ENCODE measurements at places on chromosomes 6 and 20.

DNA sequence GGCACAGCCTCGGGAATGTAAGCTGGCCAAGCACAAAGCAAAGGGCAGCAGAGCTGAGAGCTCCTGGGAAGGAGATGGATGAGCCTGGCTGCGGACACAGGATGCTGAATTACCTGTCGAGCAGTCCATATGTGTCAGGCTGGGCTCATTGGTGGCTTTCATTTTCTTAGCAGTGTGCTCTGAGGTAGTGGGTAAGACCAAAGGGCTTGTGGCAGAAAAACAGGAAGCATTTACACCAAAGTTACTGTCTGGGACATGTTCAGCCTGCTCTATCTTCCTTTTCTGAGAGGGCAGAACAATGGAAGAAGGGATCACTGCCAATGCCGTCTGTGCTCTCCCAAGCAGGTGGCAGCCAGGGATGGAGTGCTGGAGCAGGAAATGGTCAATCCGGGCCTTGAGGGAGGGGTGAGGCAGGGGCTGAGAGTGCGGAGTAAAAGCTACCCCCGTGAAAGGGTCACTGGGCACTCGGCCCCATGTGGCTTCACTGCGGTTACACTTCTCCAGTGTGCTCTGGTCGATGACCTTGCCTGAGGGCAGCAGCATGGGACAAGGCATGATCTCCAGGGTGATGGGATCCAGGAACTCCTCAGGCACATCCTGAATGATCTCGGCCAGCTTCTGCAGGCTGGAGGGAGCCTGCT, 36.9 kb upstream of the AVP start:
- DNase-seq = no peak

DNA sequence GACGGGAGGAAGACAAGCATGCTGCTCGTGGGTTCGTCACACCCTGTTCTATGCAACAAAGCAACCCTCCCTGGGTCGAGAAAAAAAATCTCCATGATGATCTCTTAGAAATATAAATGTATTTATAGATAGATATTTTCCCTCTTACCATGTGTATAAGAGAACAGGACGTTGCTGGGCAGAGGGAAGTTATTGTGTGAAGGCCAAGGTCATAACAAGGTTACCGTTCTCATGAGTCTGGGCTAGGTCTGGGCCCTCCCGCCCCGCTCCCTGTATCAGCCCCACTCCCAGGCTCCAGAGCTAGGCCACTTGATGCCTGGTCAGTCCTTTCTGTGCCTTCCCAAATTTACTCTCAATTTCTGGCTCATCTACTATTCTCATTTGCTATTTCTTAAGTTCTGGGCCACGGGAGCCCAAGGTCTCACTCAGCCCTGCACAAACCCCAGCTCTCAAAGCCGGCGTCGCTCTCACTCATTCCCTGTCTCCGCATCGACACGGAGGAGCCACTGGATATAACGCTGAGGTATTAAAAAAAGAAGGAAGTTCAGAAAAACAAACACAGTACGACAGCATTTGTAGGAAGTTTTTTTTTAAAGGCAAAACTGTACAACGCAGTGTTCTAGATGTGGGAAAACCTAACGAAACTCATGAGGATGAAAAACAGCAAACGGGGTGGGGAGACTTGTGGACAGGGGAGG, 96.8 kb downstream of the PSMG4 start:
- DNase-seq = no peak

DNA sequence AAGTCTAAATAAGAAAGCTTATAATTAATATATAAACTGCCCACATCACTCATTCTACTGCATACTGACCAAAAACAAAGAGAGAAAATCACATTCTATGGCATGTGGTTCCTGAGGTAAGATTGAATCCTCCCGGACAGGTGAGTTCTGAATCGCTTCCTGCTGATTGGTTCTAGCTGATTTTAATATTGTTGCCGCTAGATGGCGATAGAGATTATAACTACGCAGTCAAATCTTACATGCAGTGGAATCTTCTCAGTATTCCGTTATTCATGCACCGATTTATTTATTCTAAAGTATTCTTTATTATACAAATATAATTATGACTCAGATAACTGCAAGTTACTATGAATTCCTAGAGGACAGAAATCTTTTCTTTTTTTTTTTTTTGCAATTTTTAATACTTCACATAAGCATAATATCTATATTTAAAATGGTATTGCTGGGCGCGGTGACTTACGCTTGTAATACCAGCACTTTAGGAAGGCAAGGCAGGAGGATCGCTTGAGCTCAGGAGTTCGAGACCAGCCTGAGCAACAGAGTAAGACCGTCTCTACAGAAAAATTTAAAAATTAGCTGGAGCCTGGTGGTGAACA, 24.2 kb upstream of the TMX4 start:
- DNase-seq = peak; percentile 9

DNA sequence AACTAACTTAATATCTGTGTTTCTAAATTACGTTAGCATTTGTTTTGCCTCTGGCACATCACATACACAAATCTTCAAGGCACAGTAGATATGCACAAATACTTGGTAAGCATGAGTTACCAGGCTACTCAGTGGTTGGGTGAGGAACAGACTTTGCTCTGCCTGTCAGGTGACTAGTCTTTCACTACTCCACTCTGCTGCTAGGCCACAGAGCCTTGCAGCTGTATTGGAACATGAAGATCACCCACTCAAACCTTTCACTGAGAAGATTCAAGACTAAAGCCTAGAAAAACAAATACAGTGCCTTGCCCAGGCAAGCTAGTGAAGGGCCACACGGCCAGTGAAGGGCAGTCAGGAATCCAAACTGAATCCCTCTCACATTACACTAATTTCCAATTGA, 47.0 kb downstream of the DTNBP1 start:
- no peak for DNase-seq

- no peak for DNase-seq
These were observed 53.3 kb downstream of the SYNDIG1 start for GRCh38 chr20:24522452-24523330.

- no peak for DNase-seq
These were observed 194.9 kb upstream of the ZNF184 start for GRCh38 chr6:27667657-27668441.

DNA sequence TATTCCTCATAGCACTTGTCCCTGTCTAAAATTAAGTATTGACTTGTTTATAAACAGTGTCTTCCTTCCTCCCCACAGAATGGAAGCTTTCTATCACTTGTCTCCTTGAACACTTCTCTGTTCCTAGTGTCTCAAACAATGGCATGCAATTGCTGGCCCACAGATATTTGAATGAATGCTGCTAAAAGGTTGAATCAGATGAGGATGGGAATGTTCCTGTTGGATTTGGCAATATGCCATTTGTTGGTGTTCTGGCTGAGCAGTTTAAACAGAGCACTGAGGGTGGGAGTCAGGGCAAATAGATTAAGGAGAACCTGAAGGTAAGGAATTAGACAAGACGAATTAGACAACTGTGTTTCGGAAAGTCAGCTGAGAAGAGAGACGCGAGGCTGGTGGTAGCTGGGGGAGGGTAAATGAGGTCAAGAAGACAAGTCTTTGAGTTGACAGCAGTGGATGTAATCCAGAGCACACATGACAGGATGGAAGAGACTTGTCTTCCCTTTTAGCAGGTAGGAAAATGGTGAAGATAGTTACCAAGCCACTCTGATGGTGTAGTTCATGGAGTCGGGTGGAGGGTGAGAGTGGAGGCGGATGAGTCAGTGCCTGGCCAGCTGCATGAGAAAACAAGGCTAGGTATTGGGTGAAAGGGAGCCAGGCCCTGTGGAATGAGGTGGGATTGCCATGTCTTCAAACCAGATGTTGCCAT, 58.3 kb upstream of the GNRH2 start:
- peak; percentile 13 for DNase-seq

GRCh38 chr20:13041574-13042457, 33.0 kb downstream of the SPTLC3 start:
- no peak for DNase-seq

DNA sequence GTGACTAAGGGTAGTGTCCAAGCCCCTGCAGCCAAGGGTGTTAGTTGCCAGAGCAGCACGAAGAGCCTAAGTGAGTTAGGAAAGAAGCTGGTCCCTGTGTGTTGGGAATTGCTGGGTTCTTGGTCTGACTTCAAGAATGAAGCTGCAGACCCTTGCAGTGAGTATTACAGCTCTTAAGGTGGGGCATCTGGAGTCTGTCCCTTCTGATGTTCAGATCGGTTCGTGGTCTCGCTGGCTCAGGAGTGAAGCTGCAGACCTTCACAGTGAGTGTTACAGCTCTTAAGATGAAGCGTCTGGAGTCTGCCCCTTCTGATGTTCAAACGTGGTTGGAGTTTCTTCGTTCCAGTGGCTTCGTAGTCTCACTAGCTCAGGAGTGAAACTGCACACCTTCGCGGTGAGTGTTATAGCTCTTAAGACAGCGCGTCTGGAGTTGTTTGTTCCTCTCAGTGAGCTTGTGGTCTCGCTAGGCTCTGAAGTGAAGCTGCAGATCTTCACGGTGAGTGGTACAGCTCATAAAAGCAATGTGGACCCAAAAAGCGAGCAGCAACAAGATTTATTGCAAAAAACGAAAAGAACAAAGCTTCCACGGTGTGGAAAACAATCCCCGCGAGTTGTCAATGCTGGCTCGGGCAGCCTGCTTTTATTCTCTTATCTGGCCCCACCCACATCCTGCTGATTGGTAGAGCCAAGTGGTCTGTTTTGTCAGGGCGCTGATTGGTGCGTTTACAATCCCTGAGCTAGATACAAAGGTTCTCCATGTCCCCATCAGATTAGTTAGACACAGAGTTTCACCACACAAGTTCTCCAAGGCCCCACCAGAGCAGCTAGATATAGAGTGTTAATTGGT, 31.8 kb downstream of the PXDC1 start:
- no peak for DNase-seq

DNA sequence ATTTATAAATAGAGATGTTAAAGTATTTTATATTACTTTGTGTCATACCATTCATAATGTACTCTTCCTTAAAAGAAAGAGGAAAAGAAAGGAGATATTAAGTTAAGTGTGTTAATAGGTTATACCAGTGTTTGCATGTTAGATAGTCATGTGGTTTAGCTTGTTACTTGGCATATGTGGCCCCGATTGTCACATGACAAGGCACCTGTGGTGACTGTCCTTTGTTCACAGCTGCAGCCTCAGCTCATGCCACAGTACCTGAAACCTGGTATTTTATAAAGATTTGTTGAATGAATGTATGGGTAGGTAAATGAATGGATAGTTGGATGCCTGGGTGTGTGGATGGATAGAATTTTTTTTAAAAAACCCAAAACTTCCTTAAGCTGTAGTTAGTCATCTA, 306.1 kb upstream of the FLRT3 start:
- DNase-seq = no peak

- DNase-seq = no peak
These were observed 32.6 kb downstream of the MYT1 start for GRCh38 chr20:64196847-64197306.

DNA sequence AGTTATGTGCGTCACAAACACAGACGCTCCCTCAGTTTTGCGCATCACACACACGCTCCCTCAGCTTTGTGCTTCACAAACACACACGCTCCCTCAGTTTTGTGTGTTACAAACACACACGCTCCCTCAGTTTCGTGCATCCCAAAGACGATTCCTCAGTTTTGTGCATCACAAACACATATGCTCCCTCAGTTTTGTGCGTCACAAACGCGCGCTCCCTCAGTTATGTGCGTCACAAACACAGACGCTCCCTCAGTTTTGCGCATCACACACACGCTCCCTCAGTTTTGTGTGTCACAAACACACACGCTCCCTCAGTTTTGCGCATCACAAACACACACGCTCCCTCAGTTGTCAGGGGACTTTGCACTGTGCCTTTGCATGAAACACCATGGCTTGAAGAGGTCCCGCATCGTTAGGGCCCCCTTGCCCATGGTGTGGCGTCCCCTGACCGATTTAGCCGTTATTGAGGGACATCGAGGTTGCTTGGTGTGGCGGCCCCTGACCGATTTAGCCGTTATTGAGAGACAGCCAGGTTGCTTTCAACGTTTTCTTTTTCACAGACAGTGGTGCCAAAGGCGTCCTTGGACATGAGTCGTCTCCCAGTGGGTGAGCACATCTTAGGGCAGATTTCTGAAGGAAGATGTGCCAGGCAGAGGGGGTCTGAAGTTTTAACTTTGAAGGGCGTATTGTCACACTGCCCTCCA, 28.1 kb upstream of the MYT1 start:
- no peak for DNase-seq

- DNase-seq = no peak
These were observed 95.1 kb upstream of the FOXP4 start for GRCh38 chr6:41451039-41451438.

GRCh38 chr6:70110126-70111022, 192.5 kb downstream of the COL9A1 start:
- DNase-seq = peak; percentile 42

DNA sequence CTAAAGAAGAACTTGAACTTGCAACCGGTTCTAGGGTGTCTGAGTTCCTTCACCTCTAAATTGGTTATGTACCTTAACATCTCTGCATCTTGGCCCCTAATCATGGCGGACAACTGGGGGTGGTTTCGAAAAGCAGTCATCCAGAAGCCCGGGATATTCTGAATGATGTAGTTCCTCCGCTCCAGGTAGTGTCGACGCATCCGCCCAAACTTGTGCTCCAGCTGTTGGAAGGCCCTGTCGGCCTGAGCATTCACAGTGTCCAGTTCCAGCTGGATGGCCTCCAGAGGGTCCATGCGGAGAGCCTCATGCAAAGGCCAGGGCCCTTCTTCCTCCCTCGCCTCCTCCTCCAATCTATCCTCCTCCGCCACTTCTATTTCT, 887 bp downstream of the TSPYL1 start:
- no peak for DNase-seq

GRCh38 chr6:169663468-169663867, 38.4 kb downstream of the WDR27 start:
- no peak for DNase-seq

DNA sequence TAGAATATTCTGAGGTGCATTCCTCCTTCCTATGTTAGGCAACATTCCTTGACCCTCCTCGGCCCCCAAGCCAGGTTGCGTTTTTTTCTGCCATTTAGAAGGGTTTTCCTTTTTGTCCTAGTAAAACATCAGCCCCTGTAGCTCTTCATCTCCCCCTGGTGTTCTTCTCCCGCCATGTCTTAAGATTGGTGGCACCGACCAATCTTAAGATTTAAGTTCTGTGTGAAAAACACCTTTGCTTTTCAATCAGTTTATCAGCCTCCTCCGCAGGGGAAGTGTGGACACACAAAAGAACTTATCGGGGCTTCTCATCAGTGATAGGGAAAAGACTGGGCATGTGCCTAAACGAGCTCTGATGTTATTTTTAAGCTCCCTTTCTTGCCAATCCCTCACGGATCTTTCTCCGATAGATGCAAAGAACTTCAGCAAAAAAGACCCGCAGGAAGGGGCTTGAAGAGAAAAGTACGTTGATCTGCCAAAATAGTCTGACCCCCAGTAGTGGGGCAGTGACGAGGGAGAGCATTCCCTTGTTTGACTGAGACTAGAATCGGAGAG, 719 bp upstream of the EDN1 start:
- no peak for DNase-seq

DNA sequence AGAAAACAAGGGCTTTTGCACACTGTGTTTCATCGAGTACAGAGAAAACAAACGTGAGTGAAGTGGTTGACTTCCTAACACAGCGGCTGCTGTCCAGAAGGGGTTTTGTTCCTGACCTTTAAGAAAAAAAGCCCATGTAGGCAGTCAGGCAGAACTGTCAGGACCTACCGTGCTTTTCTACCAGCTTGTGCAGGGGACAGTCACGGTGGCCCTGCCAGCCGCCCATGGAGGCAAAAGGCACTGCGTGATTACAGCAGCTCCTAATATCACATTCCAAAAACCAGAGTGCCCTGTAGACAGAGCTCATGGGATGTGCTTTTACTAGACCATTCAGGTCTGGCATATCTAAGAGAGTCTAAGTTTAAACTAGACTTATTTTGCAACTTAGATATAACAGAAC, 12.2 kb downstream of the TNFAIP3 start:
- no peak for DNase-seq

All from fibroblast of skin of left quadriceps (primary cell).